ENCODE measurements at places on chromosomes 2 and 18.

DNA sequence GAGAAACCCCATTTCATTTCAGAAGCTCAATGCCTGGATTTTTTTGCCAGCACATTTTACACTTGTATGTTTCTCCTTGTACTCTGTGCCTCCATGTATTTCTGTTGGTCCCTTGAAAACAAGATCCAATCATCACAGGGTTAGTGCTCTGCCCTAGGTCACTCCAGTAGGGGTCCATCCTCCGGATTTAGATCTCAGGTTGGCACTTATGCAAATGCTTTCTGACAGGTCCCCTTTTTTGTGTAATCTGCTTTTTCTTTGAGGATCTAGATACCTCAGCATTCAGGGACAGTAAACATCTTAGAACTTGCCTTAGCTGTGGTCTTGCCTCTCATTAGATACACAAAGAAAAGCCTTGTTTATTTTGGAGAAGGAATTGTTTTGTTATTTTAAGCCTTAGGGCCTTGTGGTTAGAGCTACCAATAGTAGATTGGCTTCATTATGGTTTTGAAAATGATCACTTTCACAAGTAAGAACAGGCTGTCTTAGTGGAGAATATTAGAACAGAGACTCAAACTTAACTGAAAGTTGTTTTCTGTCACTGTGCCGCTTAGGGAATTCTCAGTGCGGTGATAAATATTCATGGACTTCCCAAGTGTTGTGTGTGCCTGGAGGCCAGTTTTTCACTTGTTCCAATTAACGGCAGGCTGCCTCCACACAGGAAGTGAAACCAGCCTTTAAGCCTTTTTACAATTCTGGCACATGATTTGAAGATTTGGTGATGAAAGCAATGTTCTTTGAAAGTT is 7.8 kb downstream of the MERTK start:
- no peak for DNase-seq

DNA sequence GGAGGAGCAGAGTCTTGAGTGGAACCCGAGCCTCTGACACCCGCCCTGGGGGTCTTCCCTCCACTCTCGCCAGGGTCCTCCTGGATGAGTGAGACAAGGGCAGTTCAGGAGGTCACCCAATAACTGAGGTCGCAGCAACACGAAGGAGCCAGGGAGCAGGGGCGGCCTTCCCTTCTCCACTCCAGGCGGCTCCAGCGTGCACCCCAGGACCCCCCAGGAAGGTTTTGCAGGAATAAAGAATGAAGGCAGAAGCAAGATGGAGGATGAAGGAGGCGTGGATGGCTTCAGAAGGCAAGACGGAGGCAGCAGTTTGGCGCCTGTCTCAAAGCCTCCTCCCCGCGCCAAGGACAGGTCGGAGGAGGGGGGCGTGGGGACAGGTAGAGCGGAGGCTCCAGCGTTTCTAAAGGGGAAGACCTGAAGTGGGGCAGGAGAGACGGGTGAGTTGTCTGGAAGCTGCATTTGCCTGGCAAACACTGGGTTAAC is 579 bp upstream of the ITM2C start:
- DNase-seq, result no peak

GRCh38 chr18:33432857-33433256 is 7.7 kb downstream of the CCDC178 start:
- no peak for DNase-seq

DNA sequence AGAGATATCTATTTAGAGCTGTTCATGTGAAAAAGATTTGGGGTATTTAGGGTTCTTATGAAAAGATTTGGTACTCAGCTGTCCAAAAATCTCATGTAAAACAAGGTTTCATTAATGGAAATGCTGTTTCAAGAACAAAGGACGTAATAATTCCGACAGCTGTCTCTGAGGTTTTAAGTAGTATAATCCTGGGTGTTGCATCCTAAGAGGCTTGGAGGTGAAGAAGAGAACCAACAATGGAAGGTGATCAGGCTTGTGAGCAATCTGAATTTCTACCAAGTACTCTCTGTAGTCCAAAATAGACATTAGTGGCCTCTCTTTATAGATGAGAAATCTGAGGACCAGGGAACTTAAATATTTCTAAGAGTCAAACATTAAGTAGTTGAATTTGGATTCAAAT is 205.1 kb downstream of the BABAM2 start:
- DNase-seq, result no peak

DNA sequence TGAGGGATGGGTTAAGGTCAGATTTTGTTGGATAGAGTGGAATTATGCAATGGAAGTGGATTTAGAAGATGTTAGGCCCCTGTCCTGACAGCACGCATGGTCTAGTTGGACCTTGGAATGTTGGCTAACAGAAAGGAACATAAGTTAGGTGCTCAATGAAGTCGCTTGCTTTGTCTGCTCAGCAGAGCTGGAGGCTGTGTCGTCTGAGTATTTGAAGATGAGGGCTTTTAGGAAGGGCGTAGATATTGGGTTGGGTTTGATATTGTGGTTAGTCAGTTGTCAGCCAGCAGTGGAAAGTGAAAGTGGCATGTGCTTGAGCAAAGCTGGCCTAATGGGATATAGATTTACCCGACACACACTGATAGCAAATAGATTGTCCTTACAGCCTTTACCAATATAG is 239.3 kb downstream of the PRKCE start:
- DNase-seq, result no peak

DNA sequence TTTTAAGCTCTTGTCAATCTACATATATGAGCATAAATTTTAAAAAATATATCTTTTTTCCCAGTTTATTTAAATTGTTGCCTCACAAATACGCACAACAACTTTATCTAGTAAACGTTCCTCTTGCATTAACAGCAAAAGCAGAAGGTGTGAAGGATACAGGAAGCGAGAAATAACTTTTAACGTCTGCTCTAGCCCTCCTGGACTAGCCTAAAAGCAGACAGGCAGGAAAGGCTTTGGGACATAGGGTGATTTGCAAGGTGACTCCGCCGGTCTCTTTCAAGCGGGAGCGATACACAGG is 434 bp upstream of the DUSP19 start:
- no peak for DNase-seq

DNA sequence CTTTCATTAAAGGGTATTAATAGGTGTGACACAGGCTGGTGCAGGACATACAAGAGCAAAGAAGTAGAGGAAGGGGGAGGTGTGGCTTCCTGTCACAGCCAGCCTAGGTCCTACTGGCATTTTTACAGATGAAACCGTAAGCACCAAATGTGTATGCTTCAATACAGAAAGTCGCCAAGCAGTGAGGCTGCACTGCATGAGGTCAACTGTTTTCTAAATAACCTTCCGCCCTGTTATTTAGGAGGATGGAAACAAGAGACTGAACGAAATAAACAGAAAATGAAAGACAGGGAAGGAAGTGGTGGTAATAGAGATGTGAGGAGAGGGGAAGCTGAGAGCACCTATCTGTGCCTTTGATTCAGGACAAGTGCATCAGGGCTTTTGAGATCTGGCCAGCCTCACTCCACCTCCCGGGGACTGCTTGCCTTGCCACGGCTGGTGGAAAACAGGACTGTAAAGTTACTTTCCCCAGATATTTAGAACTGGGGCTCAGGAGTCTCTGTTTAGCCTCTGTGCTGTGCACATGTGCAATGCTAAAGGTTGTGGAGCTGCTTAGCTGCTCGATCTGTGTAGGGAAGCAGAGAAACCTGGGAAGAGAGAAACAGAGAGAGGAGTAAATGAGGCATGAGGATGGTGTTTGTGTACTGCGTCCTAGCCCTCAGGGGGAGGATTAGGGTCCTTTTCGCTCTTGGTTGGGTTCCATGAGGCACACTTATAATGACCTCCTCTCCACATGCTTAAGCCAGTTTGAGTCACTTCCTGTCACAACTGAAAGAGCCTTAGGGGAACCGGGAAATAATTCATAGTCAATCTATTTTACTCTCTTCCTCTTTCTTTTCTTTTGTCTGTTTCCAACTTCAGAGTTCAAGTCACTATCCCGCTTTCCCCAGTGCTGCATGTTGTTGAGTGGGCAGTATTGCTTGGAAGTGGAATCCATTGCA is 62.3 kb upstream of the BOD1L2 start:
- DNase-seq, result no peak

DNA sequence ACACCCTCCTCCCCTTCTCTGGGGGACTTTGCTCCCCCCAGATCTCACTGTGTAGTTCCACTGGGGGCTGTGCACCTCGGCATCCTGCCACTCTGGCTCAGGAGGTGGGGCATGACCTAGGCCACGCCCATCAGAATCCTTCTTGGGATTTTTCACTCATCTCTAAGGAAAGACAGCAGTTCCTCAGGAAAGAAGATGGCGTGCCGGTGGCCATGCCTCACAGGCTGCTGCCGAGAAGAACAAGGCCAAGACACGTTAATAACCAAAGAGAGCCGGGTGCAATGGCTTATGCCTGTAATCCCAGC is 3.2 kb downstream of the NMUR1 start:
- DNase-seq, result no peak

Measured in activated naive CD4-positive, alpha-beta T cell (primary cell).